ENCODE measurements at places on chromosomes 16 and 17.

DNA sequence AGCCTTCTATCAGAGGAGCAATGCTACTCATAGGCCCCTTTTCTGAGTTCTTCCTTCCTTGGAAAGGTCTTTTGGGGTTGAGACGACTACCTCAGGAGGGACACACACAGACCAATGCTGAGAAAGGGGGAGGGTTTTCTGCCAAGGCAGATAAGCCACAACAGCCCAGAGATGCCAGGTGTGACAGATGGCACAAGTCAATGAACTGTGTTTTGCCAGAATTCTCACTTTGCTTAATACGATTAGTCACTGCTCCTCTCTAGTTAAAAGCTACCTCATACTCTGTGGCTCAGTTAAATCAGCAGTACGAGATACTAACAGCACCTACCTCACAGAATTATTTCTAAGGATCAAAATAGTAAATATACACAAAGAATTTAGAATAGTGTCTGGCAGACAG, 8.0 kb downstream of the BRD7 start:
- DNase-seq: no peak

DNA sequence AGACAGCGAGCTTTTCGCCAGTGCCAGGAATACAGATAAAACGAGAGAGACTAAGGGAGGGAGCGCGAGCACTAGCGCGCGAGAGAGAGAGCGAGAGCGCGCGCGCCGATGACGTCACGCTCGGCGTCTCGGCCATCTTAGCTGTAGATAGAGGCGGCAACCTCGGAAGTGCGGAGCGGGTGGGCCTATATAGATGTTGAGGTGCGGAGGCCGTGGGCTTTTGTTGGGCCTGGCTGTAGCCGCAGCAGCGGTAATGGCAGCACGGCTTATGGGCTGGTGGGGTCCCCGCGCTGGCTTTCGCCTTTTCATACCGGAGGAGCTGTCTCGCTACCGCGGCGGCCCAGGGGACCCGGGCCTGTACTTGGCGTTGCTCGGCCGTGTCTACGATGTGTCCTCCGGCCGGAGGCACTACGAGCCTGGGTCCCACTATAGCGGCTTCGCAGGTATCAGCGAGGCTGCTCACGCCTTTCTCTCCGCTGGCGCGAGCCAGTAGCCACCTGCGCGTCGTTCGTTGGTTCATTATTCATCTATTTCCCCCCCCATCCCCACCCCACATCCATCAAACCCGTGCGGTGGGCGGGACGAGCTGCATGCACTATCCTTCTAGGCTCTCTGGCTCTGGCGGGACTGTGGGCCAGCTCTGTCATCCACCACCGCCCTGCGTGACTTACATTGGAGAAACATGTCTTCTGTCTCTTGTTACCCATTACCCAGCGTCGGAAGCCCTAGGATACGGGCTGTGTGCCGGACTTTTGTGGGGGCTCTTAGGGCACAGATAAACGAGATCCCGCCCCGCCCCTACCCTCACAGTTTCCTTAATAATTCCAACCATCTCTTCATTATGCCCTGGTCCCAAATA, 795 bp downstream of the CYB5D2 start:
- peak; percentile 92 for DNase-seq

GRCh38 chr16:56961386-56961785, 364 bp upstream of the CETP start:
- no peak for DNase-seq

DNA sequence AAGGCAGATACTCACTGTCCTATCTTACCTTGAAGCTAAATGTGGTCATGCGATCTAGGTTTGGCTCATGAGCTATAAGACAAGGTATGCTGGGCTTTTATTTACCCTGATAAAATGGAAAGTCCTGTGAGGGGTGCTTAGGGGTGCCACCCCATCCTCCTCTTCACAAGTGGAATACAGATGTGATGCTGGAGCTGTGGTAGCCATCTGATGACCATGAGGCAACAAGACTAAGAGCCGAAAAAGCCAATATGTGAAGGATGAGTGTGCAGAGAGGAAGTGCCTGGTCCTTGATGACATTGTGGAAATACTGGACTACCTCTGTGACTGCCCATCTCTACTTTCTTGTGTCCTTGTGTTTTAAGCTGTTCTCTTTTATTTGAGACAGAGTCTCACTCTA, 58.1 kb upstream of the TMC5 start:
- DNase-seq: no peak

- peak; percentile 28 for DNase-seq
Measured at GRCh38 chr17:48153691-48154358, 46.3 kb downstream of the SNX11 start.

GRCh38 chr16:82136956-82137821, 32.8 kb downstream of the MPHOSPH6 start:
- no peak for DNase-seq

DNA sequence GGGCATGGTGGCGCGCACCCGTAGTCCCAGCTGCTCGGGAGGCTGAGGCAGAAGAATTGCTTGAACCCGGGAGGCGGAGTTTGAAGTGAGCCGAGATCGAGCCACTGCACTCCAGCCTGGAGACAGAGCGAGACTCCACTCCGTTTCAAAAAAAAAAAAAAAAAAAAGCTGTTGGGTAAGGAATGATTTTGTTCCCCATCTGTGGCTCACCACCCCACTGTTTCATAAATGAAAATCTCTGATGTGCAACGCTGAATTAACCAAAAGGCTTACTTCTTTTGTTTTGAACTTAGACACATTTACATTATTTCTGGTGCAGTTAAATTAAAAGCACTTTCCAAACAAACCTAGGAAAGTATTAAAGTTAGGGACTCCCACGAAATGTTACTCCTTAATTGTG, 1.2 kb upstream of the METTL9 start:
- DNase-seq: no peak

DNA sequence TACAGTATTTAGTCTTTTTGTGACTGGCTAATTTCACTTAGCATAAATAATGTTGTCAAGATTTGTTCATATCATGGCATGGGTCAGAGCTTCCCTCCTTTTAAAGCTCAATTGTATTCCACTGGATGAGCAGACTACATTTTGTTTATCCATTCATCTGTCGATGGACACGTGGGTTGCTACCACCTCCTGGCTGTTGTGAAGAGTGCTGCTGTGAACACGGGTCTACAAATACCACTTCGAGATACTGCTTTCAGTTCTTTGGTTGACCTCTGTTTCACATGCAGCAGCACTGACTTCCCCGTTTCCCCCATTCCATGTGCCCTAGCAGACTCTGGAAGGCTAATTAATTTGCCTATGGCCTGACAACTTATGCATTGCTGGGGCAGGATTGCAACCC, 285.4 kb downstream of the SHISA9 start:
- peak; percentile 5 for DNase-seq
